ENCODE measurements at places on chromosomes 2 and 18. TPM values are rescaled to one million over a fixed set of nuclear protein-coding genes. Genes with fewer than 3 reads are reported as not detected.

PJVK gene
- 0.60 TPM for total RNA-seq

RSAD2 gene
- total RNA-seq: 0.82 TPM

FAM110C gene
- under 0.01 TPM for total RNA-seq

KCMF1 gene
- 39.8 TPM for total RNA-seq

CABLES1 gene
- 11.7 TPM for total RNA-seq

C2orf80 gene
- not detected for total RNA-seq

Measured in smooth muscle cell of the coronary artery (primary cell).